Tibial artery (tissue), 4 donors: ENCODE measurements at places on chromosomes 12 and 14.

- DNase-seq, result no peak
Observed at GRCh38 chr12:77577791-77578190, 252.9 kb upstream of the NAV3 start.

GRCh38 chr12:32454075-32454474 is 54.7 kb downstream of the FGD4 start:
- no peak for DNase-seq

DNA sequence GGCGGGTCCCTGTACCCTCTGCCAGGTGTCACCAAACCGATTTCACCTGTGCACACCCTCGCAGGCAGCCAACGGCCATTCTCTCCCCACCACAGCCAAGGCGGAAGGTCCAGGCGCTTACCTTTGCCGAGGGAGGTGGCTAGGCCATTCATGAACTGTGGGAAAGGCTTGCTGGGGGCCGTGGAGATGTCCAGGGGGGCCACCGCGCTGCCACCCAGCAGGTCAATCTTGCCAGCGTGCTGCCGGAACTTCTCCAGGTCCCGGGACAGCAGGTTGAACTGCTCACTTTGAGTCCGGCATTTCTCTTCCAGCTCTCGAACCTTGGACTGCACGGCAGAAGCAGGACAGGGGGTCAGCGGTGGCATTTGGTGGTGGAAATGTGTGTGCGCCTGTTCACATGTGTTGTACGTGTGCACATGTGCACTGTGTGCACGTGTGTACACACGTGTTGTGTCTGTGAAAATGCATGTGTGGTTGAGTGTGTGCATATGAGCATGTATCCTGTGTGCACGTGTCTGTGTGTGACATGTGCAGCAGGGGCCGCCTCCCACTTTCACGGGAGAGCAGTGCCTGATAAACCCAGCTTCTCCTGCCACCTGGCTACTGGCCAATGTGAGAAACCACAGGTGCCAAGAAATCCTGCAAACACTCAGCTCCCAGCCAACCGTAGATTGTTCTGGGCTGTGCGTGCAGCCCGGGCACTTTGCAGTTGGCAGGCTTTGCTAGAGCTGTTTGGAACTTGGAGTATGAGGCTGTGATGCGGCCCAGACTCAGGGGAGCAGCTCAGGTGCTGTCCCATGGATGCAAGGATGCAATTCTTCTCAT is 118.9 kb downstream of the PIWIL1 start:
- DNase-seq, result no peak

GRCh38 chr12:33472299-33472698 is 32.7 kb upstream of the SYT10 start:
- DNase-seq, result no peak

GRCh38 chr12:33605757-33606156 is 166.1 kb upstream of the SYT10 start:
- no peak for DNase-seq

DNA sequence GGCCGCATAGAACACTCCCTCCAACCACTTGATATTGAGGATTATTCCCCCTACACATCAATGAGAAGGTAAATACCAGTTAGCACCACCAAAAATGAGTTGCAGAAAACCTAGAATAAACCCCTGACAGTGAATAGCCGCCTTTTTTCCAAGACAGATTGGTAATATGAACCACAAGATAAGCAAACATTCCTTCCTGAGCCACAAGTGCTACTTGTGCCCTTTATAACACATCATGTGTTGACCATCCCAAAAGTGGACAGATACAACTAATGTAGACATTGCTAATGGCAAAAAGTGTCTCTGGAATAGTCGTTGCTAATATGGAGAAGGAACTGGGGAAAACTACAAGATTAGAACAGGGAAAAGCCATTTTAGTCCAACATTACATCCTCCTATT is 17.2 kb downstream of the NOXRED1 start:
- DNase-seq, result no peak

GRCh38 chr12:122368361-122369073 is 54.0 kb downstream of the CLIP1 start:
- DNase-seq, result no peak

GRCh38 chr14:74554742-74555362 is 57.2 kb downstream of the LTBP2 start:
- no peak for DNase-seq

DNA sequence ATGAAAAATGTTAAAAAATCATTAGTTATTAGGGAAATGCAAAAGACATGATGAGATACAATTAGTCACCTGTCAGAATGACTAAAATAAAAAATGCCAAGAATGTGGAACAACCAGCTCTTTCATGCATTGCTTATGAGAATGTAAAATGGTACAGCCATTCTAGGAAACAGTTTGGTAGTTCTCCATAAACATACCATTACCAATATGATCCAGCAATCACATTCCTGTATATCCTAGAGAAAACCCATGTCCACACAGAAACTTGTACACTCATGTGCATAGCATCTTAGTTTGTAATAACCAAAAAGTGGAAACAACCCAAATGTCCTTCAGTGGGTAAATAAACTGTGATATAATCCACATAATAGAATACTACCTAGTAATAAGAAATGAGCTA is 245.7 kb downstream of the FUT8 start:
- DNase-seq, result no peak

DNA sequence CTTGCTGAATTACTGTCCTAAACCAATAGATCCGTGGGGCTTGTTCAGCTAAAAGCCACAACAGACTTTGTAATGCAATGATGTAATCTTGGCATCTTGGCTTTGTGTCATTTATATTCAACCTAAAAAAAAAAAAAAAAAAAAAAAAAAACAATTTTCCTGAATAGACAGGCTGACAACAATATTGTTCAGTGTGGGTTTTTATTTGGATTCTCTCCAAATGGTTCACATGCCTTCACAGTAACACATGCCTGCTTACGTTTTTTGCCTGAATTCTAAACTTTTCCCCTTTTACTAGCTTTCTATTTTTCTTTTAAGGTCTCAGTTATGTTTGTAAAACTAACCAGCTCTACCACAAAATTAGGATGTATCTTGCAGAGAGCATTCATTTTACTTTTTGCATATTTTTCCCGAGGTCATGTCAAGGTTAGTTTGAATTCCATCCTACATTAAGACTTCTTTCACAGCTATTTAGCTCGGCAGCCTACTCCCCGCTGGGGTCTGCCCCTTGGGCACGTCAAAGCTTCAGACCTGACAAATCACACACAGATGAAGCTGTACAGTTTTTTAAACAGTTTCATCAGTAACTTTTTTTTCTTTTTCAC is 213.7 kb upstream of the NPAS3 start:
- no peak for DNase-seq
